ENCODE measurements at places on chromosomes 5 and 9.

GRCh38 chr5:179624841-179625271, 1.4 kb upstream of the HNRNPH1 start:
- DNase-seq = no peak

GRCh38 chr5:39264528-39264927, 45.2 kb upstream of the FYB1 start:
- no peak for DNase-seq

GRCh38 chr5:1182633-1183423, 18.6 kb upstream of the SLC6A19 start:
- no peak for DNase-seq

DNA sequence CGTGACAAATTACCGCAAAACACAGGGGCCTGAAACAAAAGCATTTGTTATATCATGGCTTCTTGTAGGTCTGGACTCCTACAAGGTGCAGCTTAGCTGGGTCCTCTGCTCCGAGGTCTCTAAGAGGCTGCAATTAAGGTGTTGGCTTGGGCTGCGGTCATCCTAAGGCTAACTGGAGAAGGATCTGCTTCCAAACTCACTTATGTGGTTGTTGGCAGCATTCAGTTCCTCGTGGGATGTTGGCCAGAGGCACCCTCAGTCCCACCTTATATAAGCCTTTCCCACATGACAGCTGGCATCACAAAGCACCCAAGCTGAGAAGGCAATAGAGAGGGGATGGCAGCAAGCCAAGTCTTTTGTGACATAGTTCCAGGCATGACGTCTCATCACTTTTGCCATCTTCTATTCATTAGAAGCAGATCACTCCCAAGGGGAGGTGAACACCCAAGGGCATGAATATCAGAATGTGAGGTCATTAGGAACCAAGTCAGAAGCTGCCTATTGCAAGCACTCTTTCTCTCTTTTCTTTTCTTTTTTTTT, 47.9 kb upstream of the ZBTB43 start:
- no peak for DNase-seq

DNA sequence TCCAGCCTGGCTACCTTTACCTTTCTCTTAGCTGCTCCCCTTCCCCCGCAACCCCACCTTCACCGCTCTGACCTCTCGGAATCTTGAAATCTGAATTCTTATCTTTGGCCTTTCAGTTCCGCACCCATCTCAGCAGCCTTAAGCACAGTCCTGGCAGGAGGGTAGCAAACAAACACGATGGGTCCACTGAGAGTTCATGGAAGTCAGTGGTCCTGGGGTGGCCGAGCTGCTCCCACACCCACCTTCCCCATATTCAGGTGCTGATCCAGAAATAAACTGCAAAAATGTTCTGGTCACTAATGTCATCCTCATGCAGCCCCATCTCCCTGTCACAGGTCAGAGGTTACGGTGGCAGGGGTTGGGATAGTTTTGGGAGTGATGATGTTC, 59.6 kb upstream of the TBC1D2 start:
- no peak for DNase-seq
